ENCODE measurements at places on chromosomes 7 and 10. TPM values are rescaled to one million over a fixed set of nuclear protein-coding genes. Genes with fewer than 3 reads are reported as not detected.

- DNase-seq, result no peak
Measured at GRCh38 chr10:123795196-123795780, 96.3 kb downstream of the CPXM2 start.

- no peak for DNase-seq
Measured at GRCh38 chr10:34711500-34711899, 103.6 kb downstream of the PARD3 start.

GRCh38 chr10:117262903-117263293 lies 22.0 kb downstream of the SLC18A2 start:
- DNase-seq, result no peak

DNA sequence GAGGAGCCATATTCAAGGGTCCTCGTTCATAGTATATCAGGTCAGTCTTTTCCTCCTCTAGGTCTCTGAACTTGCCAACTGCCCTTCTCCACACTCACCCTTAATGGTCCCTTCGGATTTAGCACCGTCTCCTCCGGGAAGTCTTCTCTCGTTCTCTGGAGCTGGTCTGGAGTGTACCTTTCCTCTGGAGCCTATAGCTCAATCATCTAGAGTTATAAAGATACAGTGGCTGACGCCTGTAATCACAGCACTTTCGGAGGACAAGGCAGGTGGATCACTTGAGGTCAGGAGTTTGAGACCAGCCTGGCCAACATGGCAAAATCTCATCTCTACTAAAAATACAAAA lies 4.4 kb upstream of the SCD start:
- DNase-seq, result no peak

DNA sequence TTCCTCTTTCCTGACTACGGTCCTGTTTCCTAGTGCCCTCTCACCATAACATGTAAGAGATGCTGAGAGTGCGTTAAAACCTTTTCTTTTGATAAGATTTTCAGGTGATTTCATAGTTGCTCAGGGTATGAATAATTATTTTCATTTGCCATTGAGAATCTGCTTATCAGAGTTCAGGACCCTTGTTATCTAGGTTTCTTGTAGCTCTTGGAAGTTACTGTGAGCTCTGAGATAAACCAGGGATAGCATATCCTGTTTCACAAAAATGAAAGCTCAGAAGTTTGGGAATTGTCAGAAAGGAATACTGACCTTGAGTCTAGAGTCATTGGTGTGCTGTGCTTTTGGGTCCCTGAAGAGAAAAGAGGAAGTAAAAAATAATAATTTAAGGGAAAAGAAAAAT lies 76.8 kb upstream of the PRKG1 start:
- DNase-seq, result no peak

GRCh38 chr7:151695951-151696541 lies 176.4 kb upstream of the RHEB start:
- DNase-seq, result no peak

DNA sequence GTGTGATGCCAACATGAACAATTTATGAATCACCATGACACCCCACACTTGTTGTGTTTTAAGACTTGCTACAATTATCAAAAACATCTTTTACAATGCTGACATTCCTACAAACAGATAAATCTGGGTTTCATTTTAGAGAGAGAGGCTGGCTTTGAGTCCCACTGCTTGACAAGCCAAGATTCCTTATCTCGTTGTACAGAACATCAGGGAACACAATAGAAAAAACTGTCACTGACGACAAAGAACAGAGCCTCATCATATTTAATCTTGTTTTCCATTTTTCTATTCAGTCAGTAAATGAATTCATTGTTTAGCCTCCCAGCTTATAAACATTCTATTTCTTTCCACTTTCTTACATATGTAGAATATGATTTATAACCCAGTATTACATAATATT lies 461.6 kb upstream of the VSTM2A start:
- DNase-seq, result no peak

DNA sequence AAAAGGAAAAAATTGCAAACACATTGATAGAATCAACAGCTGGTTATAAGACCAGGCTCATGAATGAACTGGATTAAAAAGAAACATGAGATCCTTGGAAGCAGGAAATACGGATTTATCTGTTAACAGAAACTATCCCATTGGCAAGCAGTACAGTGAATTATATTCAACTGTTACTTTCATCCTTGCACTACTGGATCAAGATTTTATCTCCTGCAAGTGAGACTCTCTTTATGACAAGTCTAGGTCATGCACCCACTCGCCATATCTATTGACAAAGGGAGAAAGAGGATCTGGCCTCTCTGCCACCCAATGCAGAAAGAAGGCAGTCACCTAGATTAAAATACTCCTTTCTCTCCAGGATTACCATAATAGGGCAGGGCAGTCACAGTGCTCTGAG lies 41.4 kb downstream of the CSTF2T start:
- no peak for DNase-seq

DNA sequence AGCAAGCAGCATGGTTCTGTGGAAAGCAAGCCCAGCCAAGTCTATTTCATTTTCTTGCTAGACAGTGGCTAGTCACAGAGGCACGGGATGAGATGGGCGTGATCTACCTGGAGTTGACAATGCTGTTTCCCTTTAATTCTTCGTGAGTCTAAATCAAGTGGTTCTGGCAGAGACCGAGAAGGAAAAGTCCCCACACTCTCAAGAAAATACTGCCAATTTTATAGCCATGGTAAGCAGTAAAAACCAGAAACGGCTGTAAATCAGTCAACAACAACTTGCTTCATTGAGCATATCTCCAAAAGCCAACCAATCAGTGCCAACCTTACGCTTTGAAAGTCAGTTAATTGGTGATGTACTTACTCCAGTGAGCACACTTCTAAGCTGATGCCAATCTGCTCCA lies 223.4 kb downstream of the SEC23IP start:
- DNase-seq, result no peak

GRCh38 chr10:14673189-14673861 lies 101.4 kb downstream of the FAM107B start:
- no peak for DNase-seq

DNA sequence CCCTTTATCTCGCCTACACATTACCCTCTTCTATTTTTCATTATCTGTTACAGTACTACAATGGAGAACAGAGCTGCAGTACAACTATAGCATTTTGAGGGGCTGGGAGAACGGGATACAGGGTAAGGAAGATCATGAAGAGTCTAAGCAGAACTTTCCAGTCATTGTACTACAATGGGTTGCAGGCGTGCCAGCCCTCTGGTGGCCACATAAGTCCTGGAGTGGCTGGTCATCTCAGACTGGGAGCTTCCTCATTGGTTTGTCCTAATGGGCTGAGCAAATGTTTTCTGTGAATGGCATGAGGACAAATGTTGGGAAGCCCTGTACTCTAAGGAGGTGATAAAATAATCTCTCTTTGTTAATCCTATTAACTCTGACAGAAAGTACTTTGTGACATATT lies 33.0 kb downstream of the TMEM106B start:
- no peak for DNase-seq

GRCh38 chr10:21230219-21230618 lies 295.3 kb downstream of the SKIDA1 start:
- DNase-seq, result no peak

- no peak for DNase-seq
Measured at GRCh38 chr7:51154201-51154600, 162.4 kb downstream of the COBL start.

GRCh38 chr7:27242154-27242553 lies 448 bp upstream of the EVX1 start:
- no peak for DNase-seq

GRCh38 chr7:873367-874002 lies 2.9 kb upstream of the GET4 start:
- peak; percentile 86 for DNase-seq

DNA sequence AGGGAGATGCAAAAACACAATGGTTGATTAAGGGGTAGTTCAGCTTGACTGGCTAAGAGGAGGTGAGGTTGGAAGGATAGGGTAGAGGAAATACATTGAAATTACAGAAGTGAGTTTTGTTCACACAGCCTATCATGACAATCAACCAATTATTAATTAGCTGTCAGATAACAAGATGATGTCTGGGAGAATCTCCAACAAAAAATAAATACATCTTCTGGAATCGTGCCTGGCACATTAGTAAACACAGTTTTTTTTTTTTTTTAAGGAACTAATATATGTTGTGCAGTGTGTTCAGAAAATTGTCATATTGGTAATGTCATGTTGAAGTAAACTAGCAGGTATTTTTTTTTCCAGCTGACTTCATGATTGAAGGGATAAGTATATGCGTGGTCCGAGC lies 171.8 kb downstream of the VTI1A start:
- no peak for DNase-seq

GRCh38 chr7:87057210-87057609 lies 2.2 kb downstream of the ELAPOR2 start:
- DNase-seq, result no peak

DNA sequence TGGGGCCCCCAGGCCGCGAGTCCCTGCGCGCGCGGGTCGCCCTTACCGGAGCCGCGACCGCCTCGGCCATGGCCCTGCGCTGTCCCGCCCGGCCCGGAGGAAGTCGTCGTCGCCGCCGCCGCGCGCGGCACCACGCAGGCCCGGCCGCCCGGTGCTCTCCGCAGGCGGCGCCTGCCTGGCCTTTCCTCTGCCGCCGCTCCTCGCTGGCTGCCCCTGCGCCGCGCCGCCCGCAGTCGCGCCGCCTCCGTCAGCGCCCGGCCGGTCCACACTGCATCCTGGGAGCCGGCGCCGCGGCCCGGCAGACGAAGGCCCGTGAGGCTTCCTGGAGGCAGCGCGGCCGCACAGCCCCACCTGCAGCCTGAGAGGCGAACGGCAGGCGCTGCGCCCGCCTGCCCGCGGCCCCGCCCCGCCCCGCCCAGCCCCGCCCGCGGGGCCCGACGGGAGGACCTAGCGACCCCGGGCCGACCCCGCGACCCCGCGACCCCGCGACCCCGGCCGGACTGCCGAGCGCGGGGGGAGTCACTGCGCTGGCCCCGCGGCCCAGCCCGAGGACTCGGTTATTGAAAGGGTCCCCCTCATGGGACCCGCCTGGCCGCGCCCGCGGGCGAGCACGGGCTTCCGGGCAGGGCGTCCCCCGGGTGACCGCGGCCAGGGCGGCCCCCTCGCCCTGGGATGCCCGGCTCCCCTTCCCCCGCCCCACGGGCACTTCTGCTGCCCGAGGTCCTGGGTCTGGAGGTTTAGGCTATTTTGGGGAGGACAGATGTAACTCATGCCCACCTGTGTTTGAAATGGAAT lies at the start of gene ZNF746:
Gene ZNF746, minus strand, starts transcription at position 343 of the 795 bp plus-strand sequence. Its CDS starts 273 bp downstream, at position 70.
- peak; percentile 84 for DNase-seq

- DNase-seq, result no peak
Measured at GRCh38 chr10:86372119-86372783, 5.7 kb upstream of the GRID1 start.

GRCh38 chr10:20157314-20157713 lies 341.1 kb downstream of the PLXDC2 start:
- no peak for DNase-seq

- DNase-seq, result no peak
Measured at GRCh38 chr7:19984231-19984632, 210.8 kb upstream of the TMEM196 start.

GRCh38 chr10:74787457-74787856 lies 38.9 kb upstream of the KAT6B start:
- DNase-seq, result no peak

DNA sequence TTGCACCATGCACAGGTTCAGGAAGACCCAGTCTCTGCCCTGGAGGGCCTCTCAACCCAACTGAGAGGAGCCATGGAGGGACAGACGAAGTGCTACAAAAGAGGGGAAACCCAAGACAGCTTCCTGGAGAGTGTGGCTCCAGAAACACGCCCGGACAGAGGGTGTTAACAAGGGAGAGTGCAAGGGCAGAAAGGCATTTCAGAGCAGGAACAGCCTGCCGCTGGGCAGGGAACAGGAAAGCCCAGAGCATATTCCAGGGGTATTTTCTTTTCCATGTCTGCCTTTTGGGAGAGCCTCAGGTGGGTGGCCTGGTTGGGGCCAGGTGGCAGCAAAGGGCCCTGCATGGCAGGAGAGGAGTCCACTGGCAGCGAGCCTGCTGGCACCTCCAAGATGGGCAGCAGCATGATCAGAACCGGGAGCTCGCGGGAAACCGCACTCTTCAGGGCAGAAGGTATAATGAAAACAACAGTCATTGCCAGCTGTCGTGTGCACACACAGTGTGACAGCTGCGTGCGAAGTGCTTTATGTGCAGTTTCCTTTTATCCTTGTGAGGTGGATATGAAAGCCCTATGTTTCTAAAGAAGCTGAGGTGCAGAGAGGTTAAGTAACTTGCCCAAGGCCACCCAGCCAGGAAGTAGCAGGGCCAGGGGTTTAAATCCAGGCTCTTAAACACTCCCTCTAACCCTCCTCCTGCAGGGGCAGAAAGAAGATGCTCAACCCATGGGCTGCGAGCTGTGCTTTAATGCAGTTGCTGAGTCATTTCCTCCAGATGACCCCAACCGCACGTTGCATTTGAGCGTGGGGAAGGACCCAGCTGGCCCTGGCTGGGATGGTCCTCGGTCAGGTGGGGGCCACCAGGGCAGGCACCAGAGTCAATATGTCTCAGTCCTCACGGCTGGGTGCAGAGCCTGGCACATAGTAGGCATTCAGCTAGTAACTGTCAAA lies 128.6 kb downstream of the OAT start:
- peak; percentile 63 for DNase-seq

- DNase-seq, result no peak
Measured at GRCh38 chr7:134428942-134429341, 30.0 kb downstream of the AKR1B1 start.

- DNase-seq, result no peak
Measured at GRCh38 chr10:48700071-48700470, 15.4 kb downstream of the WDFY4 start.

DNA sequence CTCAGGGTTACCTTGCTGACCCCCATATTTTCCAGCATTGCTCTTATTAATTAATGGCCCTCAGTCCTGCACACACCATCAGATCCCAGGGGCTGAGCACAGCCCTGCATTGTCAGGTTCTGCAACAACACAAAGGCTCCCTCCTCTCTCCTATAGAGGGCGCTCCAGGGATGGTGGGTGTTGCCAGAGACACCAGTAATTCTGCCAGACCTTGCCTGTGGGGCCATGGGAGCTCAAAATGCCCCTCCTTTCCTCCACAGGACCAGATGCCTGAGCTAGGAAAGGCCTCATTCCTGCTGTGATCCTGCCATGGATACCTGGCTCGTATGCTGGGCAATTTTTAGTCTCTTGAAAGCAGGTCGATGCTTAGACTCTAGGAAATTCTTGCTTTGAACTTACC lies 42.8 kb upstream of the PRSS58 start:
- DNase-seq, result no peak

Gene TUBGCP2
- total RNA-seq, result 55.9 TPM

Gene CHST12
- 30.7 TPM for total RNA-seq

Gene KCNH2
- total RNA-seq, result 3.2 TPM

Gene FOXK1
- 37.7 TPM for total RNA-seq

Gene FOXI2
- 0.40 TPM for total RNA-seq

Gene HOXA6
- 15.8 TPM for total RNA-seq

Gene DKK1
- total RNA-seq, result 3.3 TPM

Gene LEP
- 7.2 TPM for total RNA-seq

Gene HYAL4
- not detected for total RNA-seq

Gene PRXL2A
- 117 TPM for total RNA-seq

Gene TAS2R3
- 6.1 TPM for total RNA-seq

Gene TRIM50
- total RNA-seq, result 0.71 TPM

Gene HTR7
- 0.94 TPM for total RNA-seq

Gene NEUROG3
- total RNA-seq, result not detected

Gene SEMA3D
- 15.9 TPM for total RNA-seq

Gene TUBB8
- not detected for total RNA-seq

Gene EPO
- not detected for total RNA-seq

Gene CLDN3
- not detected for total RNA-seq

Gene HKDC1
- 12.0 TPM for total RNA-seq

Gene PALD1
- total RNA-seq, result 7.8 TPM

Gene STEAP4
- total RNA-seq, result 189 TPM

Gene MUC12
- total RNA-seq, result not detected
